ENCODE measurements at places on chromosomes 12 and 14.

- no peak for DNase-seq
Observed at GRCh38 chr14:58072288-58073071, 79.5 kb downstream of the ARMH4 start.

DNA sequence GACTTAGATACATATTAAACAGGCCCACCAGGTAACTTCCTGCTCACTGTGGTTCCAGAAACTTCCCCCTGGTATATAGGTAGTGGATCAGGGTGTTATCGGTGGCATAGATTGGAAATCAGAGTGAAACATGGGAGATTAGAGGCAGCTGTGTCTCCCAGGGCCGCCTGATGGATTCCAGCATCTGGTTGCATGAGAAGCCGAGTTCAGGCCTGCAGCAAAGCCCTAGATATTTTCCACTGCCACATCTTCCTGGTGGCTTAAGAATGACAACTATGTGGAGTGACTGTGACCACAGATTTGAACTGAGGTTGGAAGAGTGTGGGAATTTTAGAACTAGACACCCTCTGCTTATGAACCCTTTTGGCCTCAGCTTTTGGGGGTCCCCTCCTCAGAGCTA lies 184.8 kb upstream of the NTF3 start:
- DNase-seq: no peak

DNA sequence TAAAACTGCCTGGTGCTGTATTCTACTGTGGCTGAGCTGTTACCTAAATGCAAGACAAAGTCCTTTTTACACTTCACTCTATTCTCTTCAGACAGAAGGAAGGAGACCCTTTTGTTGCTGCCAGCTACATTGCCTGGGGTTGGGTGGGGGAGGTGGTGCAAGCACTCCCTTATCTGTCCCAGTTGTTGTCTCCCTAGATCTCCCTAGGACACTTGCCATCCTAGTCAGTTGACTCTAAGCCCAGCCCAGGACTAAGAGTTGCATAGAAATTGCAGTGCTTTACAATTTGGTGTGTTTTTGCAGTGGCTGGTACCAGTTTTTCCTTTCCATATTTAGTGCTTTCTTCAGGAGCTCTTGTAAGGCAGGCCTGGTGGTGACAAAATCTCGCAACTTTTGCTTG lies 35.1 kb downstream of the SCYL2 start:
- no peak for DNase-seq

GRCh38 chr14:85576218-85576617 lies 46.3 kb downstream of the FLRT2 start:
- DNase-seq: no peak

GRCh38 chr12:78864403-78864869 lies at the start of gene SYT1:
Gene SYT1 (plus strand): TSS chr12:78864774.
- peak; percentile 61 for DNase-seq

DNA sequence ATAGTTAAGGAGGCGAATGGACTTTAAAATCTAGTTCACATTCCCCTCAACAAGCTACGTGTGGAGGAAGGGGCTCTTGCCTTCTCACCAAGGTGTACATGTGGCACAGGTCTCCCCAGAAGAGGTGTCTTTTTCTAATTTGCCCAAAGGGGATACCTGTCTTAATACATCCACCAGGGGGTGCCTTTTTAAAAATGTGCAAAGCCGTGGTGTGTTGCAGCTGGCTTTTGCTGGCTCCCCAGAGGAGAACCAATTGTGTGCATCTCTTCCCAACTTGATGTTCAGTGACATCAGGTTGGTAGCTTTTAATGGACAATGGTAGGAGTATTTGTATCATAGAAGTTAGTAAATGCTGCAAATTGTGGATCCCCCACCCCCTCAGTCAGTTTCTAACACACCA lies 33.8 kb downstream of the CREBL2 start:
- no peak for DNase-seq

DNA sequence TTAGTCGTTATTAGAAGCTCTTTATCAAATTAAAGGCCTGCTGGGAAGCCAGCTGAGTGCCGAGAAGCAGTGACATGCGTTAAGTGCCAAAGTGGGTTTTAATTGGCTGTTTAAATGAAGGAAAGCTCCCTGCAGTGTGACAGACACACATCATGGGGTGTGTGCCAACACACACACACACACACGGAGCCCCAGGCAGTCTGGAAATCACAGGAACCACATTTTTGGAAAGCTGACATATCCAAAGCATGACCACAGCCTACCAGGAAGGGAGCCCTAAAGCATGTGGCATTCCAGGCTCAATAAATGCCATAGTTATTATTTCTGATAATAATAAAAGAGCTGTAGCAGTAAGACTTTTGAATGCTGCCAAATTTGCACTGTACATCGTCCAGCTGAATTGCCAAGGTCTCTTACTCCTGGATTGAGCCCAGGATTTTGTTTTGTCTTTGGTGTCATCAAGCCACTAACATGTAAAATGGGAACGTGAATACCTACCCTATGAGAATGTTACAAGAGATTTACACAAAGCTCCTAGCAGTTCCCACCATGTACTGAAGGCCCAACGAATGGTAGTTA lies 135.1 kb downstream of the TMEM30B start:
- DNase-seq: no peak

- no peak for DNase-seq
Observed at GRCh38 chr12:32569259-32569658, 109.8 kb upstream of the DNM1L start.

- no peak for DNase-seq
Observed at GRCh38 chr12:10158406-10158805, 13.5 kb downstream of the OLR1 start.

DNA sequence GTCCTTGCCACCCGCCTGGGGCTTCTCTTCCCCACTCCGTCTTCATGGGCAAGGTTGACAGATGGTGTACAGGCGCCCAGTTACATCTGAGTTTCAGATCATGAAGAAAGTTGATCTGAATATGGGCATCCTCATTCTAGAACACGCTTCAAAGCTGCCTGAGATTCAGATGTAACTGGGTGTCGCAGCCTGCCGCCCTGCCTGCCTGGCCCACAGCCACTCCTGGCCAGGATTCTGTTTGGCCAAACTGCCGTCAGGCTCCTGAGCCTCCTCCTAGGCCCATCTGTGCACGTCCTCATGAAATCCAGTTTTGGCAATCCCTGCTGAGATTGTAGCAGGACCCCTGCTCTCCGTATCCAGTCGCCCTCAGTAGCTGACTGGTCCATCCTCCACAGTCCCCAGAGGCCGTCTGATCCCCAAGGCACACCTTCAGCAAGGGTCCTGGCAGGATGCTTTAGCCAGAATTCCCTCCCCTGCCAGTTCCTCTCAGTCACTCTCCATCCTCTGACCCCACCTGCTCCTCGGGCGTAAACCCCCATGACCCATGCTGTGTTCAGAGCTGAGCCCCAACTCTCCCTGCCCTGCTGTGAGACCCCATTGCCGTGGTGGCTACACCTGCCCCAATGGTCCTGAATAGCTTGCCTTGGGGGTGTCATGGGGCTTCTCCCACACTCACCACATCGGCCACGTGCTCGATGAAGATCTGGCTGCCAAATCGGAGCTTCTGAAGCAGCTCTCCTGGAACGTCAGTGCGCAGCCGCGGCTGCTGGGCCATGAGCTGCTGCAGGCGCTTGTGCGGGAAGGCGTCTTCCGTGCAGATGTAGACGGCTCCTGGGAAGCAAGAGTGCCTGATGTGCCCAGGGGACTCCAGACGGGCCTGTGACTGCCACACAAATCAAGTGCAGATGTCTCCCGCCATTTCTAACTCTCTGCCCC lies 12.5 kb downstream of the XRCC3 start:
- DNase-seq: no peak

DNA sequence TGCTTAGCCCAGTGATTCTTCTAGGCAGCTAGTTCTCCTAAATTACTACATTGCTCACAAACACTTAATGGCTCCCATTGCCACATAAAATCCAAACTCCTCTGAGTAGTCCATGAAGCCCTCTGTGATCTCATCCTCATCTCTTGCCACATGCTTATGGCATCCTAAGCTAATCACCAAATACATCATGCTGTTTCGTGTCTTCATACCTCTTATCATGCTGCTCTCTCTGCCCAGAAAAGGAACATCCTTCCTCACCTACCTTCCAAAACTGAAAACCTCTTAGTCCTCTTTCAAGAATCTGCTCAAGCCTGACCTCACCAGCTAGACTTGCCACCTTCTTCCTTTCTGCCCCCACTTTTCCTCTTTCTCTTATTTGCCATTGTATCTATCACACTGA lies 108.5 kb downstream of the DUSP6 start:
- no peak for DNase-seq

DNA sequence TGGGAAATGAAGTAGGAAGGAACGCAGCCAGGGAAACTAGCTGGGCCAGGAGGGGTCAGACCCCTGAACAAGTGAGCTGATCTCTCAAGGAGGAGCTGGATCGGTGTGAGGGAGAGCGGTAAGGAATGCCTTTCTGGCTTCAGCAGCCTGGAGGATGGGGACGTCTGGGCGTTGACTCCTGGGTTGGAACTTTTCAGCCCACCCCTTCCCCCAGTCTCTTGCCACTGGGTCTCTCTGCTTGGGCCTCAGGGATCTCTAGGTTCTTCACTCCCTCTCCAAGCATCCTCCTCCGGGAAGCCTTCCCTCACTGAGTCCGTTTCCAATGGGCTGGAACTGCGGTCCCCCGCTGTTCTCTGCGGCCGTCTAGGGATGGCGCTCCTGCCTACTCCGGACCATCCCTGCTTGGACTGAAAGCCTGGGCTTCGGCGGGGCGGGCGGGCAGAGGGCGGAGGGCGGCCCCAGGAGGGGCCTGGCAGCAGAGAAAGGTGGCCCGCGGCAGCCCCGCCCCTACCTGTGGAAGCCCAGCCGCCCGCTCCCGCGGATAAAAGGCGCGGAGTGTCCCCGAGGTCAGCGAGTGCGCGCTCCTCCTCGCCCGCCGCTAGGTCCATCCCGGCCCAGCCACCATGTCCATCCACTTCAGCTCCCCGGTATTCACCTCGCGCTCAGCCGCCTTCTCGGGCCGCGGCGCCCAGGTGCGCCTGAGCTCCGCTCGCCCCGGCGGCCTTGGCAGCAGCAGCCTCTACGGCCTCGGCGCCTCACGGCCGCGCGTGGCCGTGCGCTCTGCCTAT lies at the start of gene KRT7:
Gene KRT7 (plus strand): TSS at position 570 of the 788 bp plus-strand sequence. CDS start 54 bp downstream, at position 624.
- peak; percentile 58 for DNase-seq

DNA sequence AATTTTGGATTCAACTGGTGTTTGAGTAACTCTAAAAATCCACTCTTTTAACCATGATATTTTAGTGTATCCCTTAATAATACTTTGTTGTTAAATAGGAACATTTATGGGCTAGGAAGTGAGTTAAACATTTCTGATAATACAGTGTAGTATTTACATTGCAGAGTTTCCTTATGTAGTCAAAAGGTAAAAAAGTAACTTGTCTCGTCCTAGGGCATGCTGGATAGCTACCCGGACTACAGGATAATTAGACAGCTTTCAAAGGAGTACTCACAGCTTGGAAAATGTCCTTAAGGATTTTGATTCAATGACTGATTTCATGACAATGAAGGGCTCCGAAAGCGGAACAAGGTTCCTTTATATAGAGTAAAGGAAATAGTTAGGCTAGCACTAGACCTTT lies 14.5 kb upstream of the KITLG start:
- DNase-seq: no peak

DNA sequence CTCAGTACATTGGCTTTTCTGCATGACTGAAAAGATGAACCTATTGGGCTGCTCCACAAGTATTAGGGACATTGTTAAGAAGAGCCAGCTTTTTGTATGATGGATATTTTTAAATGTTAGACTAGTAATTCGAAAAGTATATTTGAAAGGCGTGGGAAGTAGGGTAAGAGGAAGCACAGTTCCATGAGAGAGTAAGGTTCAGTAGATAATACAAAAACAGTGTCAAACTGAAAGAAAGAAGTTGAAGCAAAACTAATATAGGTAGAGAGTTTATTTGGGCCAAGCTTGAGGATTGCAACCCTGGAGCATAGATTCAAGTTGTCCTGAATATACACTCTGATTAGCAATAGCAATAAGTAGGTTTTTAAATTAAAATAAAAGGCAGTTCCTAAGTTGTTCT lies 193.9 kb downstream of the RASSF9 start:
- no peak for DNase-seq
